Stimulated activated CD4-positive, alpha-beta T cell treated with anti-CD3 and anti-CD28 coated beads, TNF-alpha, amount 100 ng/mL, for 4 hours (primary cell): ENCODE measurements at places on chromosomes 2 and 18.

DNA sequence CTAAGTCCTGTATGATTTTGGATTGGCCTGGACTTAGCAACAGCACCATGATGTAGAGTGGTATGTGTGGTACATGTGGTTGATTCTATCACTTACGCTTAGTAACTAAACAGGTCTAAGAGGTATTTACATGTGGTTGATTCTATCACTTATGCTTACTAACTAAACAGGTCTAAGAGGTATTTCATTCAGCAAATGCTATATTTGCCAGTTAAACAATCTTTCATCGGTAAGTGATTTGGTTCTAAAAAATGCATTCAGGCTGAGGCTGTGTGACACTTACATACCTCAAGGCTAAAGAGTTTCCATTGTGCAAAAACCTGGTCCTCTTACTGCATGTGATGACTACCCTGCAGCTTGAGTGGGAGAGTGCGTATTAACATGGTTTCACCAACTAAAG, 13.1 kb downstream of the EIF4E2 start:
- no peak for DNase-seq

DNA sequence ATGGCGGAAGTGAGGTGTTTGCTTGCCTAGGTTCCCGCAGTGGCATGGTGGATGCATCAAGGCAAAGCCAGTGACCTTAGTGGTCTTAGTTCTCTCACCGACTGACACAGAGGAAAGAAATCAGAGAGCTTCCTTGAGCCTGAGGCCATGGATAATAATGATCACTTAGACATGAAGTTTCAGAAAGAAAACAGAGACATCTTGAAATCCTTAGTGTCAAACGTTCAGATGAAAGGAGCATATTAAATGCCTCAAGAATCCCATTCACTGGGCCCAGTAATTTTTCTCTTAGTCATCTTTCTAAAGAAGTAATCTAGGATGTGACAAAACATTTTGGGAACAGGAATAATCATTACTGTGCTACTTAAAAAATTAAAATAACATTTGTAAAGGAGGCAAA, 35.2 kb downstream of the COPS8 start:
- no peak for DNase-seq

DNA sequence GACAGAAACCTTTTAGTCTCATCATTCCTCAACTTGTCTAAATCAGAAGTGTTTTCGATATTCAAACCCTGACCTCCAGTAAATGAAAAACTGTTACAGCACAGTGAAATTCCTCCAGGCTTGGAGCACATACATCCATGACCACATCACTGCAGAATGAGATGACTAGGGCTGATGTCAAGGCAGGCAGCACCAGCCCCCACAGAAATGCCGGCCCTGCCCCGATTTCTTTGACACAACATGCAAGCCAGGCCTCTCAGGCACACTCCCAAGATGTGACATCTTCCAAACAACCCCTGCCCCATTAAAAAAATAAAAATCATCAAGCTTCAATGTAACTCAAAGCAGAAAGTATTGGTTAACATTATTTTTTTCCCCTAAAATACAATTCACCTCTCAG, 103.3 kb downstream of the CTAGE1 start:
- DNase-seq, result no peak

GRCh38 chr2:23703583-23704385, 223.1 kb downstream of the ATAD2B start:
- no peak for DNase-seq

GRCh38 chr18:29874519-29875098, 1167.9 kb downstream of the DSC3 start:
- DNase-seq, result no peak

DNA sequence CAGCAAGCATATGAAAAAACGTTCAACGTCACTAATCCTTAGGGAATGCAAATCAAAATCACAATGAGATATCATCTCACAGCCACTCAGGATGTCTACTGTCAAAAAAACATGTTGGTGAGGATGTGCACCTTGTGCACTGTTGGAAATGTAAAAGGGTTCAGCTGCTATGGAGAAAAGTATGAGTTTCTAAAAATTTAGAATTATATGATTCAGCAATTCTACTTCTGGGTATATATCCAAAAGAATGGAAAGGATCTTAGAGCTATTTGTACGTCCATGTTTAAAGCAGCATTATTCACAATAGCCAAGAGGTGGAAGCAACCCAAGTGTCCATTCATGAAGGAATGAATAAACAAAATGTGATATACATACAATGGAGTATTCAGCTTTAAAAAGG, 50.0 kb downstream of the CFAP210 start:
- no peak for DNase-seq

DNA sequence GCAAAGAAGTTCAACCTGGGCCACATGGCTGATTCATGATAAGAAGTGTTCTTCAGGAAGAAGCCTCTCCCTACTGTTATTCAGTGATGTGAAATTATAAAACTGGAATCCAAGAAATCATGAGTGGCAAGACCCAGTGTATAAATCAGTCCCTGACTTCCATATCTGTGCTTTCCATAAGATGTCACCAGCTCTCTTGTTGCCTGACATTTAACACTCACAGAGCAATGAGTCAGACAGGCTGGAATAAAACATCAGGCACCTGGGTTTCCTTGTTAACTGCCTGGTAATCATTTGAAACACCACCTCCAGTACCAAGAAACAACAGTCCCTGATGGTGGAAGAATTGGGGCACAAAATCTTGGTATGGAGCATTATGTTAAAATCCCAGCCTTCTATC, 76.1 kb downstream of the SCG2 start:
- DNase-seq, result no peak
